ENCODE measurements at places on chromosomes 3 and 15.

DNA sequence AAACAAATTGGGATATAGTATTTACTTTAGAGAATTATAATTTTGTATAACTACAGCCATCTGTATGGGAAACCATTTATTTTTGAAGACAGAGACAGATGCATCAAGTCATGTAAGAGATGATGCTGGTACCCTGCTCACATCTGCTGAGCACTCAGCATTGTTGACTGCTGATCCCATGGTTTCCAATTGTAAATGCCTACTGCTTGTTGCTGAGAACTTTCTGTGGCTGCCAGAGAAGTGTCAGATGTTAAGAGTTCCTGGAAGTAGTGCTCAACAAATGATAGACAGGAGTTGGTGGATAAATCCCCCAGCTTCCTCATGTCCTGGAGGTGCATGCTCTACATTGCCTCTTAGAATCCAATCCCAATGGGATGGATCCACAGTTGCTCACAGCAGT, 167.1 kb downstream of the OXSM start:
- no peak for DNase-seq

GRCh38 chr3:17553080-17553479, 189.4 kb downstream of the TBC1D5 start:
- no peak for DNase-seq

DNA sequence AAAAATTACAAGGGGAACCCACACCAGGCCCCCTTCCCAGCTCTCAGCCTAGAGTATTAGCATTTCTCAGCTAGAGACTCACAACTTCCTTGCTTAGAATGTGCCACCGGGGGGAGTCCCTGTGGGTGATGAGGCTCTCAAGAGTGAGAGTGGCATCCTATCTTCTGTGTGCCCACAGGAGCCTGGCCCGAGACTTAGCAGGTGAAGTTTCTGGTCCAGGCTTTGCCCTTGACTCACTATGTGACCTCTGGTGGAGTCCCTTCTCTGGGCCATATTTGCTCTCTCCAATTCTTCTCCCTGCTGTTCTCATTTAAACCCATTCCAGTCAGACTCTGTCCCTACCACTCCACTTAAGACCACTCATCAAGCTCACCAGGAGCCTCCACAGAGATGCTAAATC, 18.1 kb downstream of the CLK3 start:
- no peak for DNase-seq

DNA sequence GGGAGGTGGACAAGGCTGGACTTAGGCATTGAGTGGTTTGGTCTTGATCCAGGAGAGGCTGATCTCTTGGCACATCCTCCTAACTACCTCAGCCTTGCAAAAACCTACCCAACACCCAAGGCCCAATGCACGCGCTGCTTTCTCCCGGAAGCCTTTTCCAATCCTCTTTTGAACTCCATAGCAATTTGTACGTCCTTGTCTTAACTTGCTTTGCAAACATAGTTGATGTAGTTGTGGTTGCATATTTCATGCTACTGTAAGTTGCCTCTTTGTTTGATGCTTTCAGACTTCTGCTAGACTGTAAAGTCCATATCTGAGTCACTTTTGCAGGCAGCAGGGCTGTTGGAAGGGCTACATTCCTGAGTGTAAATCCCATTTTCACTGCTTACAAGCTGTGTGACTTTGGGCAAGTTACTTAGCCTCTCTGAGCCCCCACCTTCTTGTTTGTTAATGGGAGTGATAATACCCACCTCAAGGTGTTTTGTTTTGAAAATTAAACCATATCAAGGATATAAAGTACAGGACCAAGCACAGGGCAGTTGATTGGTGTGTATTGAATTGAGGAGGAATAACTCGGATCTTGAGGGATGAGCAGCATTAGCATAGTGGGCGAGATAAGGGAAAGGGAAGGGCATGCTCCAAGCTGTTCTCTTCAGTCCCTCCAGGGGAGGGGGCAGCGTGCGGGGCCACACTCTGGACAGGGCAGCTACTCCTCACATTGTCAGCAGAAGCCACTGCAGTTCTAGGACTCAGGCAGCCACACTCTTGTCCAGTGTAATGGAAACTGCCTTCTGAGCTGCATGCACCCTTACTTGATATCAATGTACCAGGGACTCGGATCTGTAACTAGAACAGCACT, 28.8 kb downstream of the SIAH2 start:
- DNase-seq, result no peak

- DNase-seq, result no peak
Measured at GRCh38 chr15:41510728-41511127, 2.9 kb downstream of the LTK start.

GRCh38 chr3:186461141-186461540, 83.0 kb downstream of the CRYGS start:
- no peak for DNase-seq

GRCh38 chr3:116039651-116039985, 405.7 kb downstream of the LSAMP start:
- no peak for DNase-seq

GRCh38 chr3:196141052-196141865, 59.4 kb upstream of the TFRC start:
- no peak for DNase-seq

Data from cortex of kidney (tissue), 1 donor.